ENCODE measurements at places on chromosomes 13 and 19. TPM values are rescaled to one million over a fixed set of nuclear protein-coding genes. Genes with fewer than 3 reads are reported as not detected.

GRCh38 chr13:36207672-36208071, 6.7 kb downstream of the SOHLH2 start:
- no peak for DNase-seq
- no peaks in the 10 kb centered on the region for H3K27me3 ChIP-seq
- no peaks in the 10 kb centered on the region for H3K36me3 ChIP-seq
- H3K27ac ChIP-seq = no peak overlapping the region

GRCh38 chr13:91398413-91399188, at the start of gene GPC5:
Gene GPC5 (plus strand): TSS chr13:91398621.
- peak; percentile 29 for DNase-seq
- H3K4me1 ChIP-seq = peaks cover 5% of the 10 kb centered on the region
- peak within 1 kb of the TSS; percentile 26 for H3K4me3 ChIP-seq
- no peak within 1 kb of the TSS for H3K27ac ChIP-seq

The INSR gene
- total RNA-seq = 0.50 TPM

GRCh38 chr13:49733181-49733951, 42.1 kb upstream of the EBPL start:
- H3K4me1 ChIP-seq = no peaks in the 10 kb centered on the region
- H3K27ac ChIP-seq = no peak overlapping the region
- no peaks in the 10 kb centered on the region for H3K27me3 ChIP-seq
- H3K36me3 ChIP-seq = peaks cover 14% of the 10 kb centered on the region
- DNase-seq = no peak

- H3K27me3 ChIP-seq = no peaks in the 10 kb centered on the region
- H3K27ac ChIP-seq = no peak overlapping the region
- no peak for DNase-seq
- no peaks in the 10 kb centered on the region for H3K4me1 ChIP-seq
Measured at GRCh38 chr13:79604752-79605151, 123.8 kb downstream of the NDFIP2 start.

GRCh38 chr13:96229356-96229755, 139.4 kb downstream of the HS6ST3 start:
- peaks cover 68% of the 10 kb centered on the region for H3K27me3 ChIP-seq
- DNase-seq = peak; percentile 61
- no peaks in the 10 kb centered on the region for H3K4me1 ChIP-seq
- H3K4me3 ChIP-seq = no peak overlapping the region

- no peak overlapping the region for H3K4me3 ChIP-seq
- no peak for DNase-seq
- H3K36me3 ChIP-seq = no peaks in the 10 kb centered on the region
- H3K4me1 ChIP-seq = no peaks in the 10 kb centered on the region
Measured at GRCh38 chr19:36363845-36364244, 15.2 kb downstream of the ZFP14 start.

DNA sequence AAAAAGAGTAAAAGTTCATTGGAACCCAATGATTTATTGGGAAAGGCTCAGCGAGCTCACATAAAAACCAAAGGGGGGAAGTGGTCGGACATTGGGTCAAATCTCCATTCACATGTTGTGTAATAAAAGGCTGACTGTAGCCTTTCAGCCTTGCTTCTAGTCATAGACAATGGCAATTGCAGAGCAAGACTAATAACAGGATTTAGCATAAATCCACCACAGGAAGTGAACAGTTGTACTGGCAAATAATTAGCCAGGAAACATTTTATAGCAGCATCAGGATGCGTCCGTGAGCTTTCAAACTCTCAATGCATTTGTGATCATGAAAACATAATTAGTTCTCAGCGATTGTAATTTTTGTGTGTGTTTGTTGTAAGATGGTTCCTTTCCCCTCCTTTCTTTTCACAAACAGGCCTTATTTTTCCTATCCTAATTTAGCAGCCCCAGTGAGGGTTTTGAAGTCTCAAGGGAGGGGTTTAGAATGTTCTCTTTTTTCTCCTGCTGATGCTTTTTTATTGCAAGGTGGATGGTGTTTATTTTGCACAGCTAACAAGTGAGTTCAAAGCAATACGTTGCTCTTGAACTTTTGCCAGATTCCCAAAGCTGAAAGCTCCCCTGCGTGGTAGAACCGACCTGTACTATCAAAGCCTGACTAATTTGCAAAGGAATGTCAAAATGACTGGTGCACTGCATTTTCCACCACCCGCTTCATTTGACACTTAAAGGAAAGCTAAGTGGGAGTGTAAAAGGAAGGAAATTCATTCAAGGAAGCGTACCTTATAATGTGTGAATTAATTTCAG, 105.6 kb downstream of the SPRY2 start:
- DNase-seq = peak; percentile 31
- H3K4me3 ChIP-seq = no peak overlapping the region
- peaks cover 16% of the 10 kb centered on the region for H3K4me1 ChIP-seq
- no peaks in the 10 kb centered on the region for H3K27me3 ChIP-seq

DNA sequence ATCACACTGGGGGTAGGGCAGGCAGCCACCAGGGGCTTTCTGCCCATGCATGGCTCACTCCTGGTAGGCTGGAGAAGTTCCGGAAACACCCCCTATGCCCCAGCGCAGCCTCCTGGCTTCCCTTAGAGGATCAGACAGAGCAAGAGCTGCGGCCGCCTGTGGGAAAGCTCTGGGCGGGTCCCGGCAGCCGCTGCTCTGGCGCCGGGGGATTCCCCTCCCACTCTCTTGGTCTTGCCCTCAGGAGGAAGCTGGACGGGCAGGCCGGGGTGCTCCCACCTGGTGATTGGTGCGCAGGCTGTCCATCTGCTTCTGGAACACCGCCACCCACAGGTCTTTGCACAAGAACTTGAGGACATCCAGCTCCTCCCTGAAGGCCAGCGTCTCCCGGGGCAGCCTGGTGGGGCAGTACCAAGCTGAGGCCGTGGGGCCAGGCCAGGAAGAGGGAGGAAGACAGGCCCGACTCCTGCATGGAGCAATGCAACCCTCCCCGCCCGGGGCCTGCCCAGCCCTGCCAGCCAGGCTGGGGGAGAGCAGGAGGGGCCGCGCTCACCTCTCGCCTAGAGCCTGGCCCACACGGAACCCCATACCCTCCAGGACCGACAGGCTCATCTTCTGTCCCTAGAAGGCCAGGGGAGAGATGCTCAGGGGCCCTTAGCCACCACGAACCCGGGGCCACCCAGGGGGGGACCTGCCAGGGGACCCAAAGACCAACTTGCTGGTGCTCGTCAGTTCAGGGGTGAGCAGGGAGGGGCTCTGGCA, 4.0 kb upstream of the NKPD1 start:
- H3K36me3 ChIP-seq = no peaks in the 10 kb centered on the region
- H3K27ac ChIP-seq = no peak overlapping the region
- peaks cover 6% of the 10 kb centered on the region for H3K27me3 ChIP-seq
- H3K4me3 ChIP-seq = no peak overlapping the region
- H3K4me1 ChIP-seq = peaks cover 9% of the 10 kb centered on the region

DNA sequence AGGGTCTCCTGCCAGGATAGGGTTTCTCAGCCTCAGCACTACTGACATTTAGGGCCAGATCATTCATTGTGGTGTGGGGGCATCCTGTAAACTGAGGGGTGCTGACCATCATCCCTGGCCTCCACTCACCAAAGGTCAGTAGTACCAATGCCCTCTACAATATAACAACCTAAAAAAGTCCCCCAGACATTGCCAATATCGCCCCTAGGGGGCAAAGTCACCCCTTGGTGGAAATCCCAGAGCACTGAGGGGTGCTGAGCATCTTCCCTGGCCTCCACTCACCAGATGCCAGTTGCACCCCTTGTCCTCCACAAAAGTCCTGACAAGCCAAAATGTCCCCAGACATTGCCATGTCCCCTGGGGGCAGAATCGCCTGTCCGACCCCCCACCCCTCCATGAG, 21.6 kb downstream of the CPAMD8 start:
- no peaks in the 10 kb centered on the region for H3K36me3 ChIP-seq
- H3K4me1 ChIP-seq = no peaks in the 10 kb centered on the region
- 0 out of 2 replicates have a peak, but pooled peaks cover 5% of the 10 kb centered on the region for H3K27me3 ChIP-seq
- DNase-seq = no peak

- peaks cover 60% of the 10 kb centered on the region for H3K36me3 ChIP-seq
- no peak overlapping the region for H3K27ac ChIP-seq
- H3K4me3 ChIP-seq = no peak overlapping the region
- H3K4me1 ChIP-seq = no peaks in the 10 kb centered on the region
- DNase-seq = no peak
- no peaks in the 10 kb centered on the region for H3K27me3 ChIP-seq
Measured at GRCh38 chr19:33124207-33125098, 7.5 kb upstream of the WDR88 start.
